ENCODE measurements at places on chromosomes 5 and 9. TPM values are rescaled to one million over a fixed set of nuclear protein-coding genes. Genes with fewer than 3 reads are reported as not detected.

GRCh38 chr5:107705402-107706014 lies 34.8 kb upstream of the EFNA5 start:
- no peak for DNase-seq

- DNase-seq: no peak
Observed at GRCh38 chr5:95620030-95620869, at the start of gene GPR150. Gene GPR150, plus strand, starts transcription at chr5:95620087. Its CDS starts 189 bp downstream, at chr5:95620276.

- DNase-seq: no peak
Observed at GRCh38 chr5:180140571-180140970, 68.4 kb downstream of the RASGEF1C start.

GRCh38 chr9:2298217-2298616 lies 283.1 kb downstream of the SMARCA2 start:
- no peak for DNase-seq

GRCh38 chr5:28313321-28313951 lies 1275.0 kb upstream of the CDH9 start:
- no peak for DNase-seq

DNA sequence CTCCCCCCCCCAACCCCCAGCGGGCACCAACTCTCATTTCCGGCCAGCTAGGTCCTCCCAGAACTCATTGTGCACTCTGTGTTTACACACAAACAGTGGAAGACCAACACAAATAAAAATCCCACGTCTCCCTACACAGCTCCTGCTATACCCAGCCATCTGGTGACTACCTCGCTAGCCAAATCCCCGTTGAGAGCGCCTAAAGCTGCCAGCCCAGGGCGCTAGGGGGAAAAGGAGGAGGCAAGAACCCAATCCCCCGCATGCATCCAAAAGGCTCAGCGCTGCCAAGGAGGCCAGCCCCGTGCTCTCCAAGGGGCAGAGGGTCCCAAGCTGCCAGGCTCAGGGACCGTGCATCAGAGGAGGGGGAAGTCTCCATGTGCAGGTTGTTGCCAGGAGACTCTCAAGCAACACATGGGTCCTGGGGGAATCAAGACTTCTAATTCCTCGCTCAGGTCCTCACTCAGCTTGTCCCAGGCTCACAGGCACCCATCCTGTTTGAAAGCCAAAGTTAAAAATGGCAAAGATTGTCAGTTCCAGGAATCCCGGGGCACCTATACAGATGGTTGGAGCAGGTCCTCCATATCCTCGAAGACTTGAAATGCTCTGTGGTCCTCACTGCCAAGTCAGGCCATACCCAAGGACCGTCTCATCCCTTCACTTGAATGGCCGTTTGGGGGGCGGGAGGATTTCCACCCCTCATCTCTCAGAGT lies 2.7 kb downstream of the ASTN2 start:
- DNase-seq: no peak

GRCh38 chr5:11904265-11904906 lies at the start of gene CTNND2:
Gene CTNND2, minus strand, starts transcription at chr5:11904446. Its CDS starts 593 bp downstream, at chr5:11903853.
- DNase-seq: no peak

GRCh38 chr5:8831854-8832253 lies 714.0 kb downstream of the SEMA5A start:
- DNase-seq: no peak

GRCh38 chr9:129909851-129910250 lies 74.6 kb downstream of the USP20 start:
- DNase-seq: no peak

DNA sequence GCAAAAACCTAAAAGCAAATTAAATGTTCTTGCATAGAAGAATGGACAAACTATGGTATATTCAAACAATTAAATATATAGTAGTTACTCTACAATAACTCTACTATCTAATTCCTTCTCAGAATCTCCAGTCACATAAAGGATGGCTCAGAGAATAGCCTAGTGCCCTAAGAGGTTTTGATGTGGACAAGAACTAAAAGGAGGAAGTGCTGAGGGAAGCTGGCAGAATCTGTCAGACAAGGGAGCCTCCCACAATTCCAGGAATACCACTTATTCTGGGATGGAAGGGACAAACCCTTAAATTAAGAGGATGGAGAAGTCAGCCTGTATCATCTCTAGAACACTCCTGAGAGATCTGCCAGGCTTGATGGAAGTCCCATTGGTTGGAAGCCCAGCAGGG lies 30.4 kb downstream of the TNFSF8 start:
- DNase-seq: no peak

- DNase-seq: no peak
Observed at GRCh38 chr9:104604801-104605200, 626 bp downstream of the OR13C2 start.

- no peak for DNase-seq
Observed at GRCh38 chr5:140631831-140632365, 1.1 kb downstream of the CD14 start.

- DNase-seq: no peak
Observed at GRCh38 chr5:126107381-126107780, 315.8 kb upstream of the GRAMD2B start.

DNA sequence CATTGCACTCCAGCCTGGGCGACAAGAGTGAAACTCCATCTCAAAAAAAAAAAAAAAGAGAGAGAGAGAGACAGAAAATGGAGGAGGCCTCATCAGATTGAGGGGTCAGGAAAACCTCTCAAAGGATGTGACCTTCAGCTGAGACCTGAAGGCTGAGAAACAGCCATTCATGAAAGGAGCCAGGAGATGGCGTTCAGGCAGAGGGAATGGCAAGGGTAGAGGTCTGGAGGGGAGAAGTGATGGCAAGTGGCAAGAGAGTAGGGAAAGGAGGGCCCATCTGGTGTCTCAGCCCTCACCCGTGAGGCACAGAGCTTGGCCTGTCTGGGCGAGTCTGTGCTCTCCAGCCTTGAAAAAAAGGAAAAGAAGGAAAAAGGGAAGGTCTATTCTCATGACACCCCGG lies 17.0 kb downstream of the CAMK2A start:
- no peak for DNase-seq

- no peak for DNase-seq
Observed at GRCh38 chr5:161850491-161850890, 2.6 kb downstream of the GABRA1 start.

Gene PCDHA4
- 1.5 TPM for total RNA-seq

Gene DRD1
- total RNA-seq: 0.13 TPM

Gene TRIM14
- 15.5 TPM for total RNA-seq

Gene WNT8A
- not detected for total RNA-seq

Gene PRDM9
- total RNA-seq: not detected

Gene GDF9
- not detected for total RNA-seq

Gene SHLD3
- 2.8 TPM for total RNA-seq

All from omental fat pad (tissue), 4 donors.